Retinal pigment epithelial cell (primary cell): ENCODE measurements at places on chromosomes 7 and 10.

DNA sequence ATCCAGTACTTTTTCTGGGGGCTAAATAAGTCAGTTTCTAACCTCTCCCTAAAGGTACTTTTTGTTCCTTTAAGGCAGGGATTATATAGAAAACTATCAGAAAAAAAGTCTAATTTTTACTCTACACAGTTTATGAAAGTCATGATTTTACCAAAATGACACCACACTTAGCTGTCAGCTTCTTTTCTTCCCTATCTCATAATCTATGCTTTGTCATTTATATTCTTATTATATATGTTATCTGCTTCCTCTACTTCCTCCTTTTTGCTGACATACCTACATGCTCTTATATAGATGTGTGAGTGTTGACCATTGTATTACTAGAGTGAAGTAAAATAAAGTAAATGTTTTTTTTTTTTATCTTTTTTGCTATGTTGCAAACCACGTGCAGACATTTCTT, 203.9 kb upstream of the CHRM2 start:
- DNase-seq: no peak

GRCh38 chr10:124007102-124007772, 86.2 kb downstream of the CHST15 start:
- DNase-seq: no peak

GRCh38 chr10:112741830-112742402, 208.1 kb upstream of the TCF7L2 start:
- no peak for DNase-seq

- DNase-seq: no peak
Observed at GRCh38 chr7:73746378-73746777, 7.8 kb upstream of the ABHD11 start.

DNA sequence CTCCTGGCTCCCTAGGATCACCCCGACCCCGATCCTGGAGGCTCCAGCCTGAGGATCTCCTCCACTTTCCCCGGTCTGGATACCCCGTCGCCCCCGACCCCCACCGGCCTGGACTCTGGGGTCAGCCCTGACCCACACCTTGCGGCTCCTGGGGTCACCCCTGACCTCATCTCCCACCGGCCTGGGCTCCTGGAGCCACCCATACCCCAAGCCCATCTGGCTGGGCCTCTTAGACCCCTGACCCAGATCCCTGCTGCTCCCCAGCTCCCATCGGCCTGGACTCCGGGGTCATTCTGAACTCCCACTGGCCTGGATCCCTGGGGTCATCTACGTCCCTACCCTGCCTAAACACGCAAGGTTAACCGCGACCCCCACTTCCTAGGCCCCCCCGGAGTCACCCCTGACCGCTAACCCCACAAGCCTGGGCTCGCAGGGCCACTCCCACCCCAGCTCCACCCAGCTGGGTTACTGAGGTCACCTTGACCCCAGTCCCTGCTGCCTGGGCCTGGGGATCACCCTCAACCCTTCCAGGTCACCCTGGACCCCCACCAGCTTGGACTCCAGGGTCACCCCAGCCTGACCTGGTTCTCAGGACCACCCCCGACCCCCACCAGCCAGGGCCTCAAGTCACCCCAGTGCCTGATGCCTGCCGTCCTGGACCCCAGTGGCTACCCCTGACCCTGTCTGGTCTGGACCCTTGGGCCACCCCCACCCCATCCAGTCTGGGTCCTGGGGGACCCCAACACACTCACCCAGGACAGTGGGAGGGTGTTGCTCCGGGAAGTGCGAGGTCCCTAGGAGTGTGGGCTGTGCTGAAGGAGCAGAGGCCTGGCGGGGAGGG, 1.2 kb downstream of the FOXK1 start:
- DNase-seq: no peak

DNA sequence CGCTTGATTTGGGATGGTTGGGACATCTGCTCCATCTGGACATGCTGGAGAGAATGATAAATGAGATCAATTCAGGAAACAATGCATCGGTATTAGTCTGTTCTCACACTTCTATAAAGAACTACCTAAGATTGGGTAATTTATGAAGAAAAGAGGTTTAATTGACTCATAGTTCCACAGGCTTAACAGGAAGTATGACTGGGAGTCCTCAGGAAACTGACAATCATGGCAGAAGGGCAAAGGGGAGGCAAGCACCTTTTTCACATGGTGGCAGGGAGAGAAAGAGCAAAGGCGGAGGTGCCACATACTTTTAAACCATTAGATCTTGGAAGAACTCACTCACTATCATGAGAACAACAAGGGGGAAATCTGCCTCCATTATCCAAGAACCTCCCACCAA, 16.8 kb upstream of the TSPAN12 start:
- no peak for DNase-seq

DNA sequence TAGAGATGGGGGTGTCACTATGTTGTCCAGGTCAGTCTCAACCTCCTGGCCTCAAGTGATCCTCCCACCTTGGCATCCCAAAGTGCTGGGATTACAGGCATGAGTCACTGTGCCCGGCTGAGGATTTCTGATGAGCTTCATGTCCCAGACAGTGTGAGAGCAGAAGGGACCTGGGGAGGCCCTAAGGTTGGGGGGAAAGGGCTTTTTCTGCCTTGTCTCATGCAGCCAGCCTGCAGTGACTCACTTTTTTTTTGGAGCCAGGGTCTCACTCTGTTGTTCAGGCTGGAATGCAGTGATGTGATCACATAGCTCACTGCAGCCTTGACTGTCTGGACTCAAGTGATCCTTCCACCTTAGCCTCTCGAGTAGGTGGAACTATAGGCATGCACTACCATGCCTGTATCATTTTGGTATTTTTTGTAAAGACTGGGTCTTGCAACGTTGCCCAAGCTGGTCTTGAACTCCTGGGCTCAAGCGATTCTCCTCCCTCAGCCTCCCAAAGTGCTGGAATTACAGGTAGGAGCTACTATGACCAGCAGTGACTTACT, 14.6 kb downstream of the COL26A1 start:
- DNase-seq: no peak

DNA sequence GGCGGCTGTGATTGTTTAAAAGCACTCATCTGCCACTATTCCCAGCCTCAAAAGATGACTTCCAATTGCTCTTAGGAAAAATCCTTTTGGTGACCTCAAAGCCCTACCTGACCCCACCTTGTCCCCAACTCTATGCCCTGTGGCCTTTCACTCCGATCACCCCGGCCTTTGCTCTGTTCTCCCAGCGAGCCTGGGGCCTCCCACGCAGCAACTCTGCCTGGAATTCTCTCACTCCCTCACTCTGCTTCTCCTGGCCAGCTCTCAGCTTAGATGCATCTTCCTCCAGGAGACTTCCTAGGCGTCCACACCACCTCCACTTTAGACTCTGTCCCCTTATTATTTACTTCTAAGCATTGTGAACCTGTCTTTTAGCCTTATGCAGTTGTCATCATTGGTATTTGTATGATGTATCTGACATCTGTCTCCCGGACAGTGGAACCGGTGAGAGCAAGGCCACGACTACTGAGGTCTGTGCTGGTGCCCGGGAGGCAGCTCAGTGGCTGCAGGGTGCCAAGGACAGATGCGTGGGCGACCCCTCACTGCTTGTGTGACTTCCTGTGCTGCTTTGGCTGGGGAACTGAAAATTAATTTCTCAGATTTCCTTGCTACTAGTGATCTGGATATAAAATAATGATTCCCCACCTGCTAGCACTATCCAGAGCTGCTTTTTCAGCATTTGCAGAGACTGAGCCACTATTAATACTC, 63.0 kb downstream of the PIP4K2A start:
- no peak for DNase-seq

DNA sequence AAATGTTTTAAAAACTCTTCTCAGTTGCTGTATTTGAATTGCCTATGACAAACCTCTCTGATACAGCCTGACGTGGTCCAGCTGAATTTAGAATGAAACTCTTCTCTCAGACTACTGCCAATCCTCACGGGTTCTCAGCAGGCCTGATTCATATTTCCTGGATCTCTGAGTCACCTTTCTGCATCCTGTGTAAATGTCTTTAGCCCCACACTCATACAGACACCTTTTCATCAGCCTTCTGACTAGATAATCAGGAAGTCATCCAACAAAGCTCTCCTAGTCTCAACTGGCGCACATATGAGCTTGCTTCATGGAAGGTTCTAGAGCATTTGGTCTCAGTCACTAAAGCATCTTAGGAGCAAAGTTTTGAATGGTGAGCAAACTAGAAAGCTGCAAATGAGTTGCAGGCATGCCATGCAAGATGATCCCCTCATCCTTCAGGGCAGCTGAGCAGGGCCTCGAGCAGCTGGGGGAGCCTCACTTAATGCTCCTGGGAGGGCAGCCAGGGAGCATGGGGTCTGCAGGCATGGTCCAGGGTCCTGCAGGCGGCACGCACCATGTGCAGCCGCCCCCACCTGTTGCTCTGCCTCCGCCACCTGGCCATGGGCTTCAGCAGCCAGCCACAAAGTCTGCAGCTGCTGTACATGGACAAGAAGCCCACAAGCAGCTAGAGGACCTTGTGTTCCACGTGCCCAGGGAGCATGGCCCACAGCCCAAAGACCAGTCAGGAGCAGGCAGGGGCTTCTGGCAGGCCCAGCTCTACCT, 182.8 kb downstream of the ARHGAP12 start:
- no peak for DNase-seq

- DNase-seq: no peak
Observed at GRCh38 chr7:121595758-121596696, 199.9 kb upstream of the FAM3C start.

GRCh38 chr7:2288503-2288902, 25.7 kb downstream of the SNX8 start:
- DNase-seq: no peak

- no peak for DNase-seq
Observed at GRCh38 chr7:130345136-130345535, 520 bp downstream of the CPA5 start.

GRCh38 chr7:158472596-158472995, 115.0 kb downstream of the PTPRN2 start:
- no peak for DNase-seq

- DNase-seq: no peak
Observed at GRCh38 chr7:43363035-43363791, 219.7 kb upstream of the STK17A start.

- no peak for DNase-seq
Observed at GRCh38 chr7:101468546-101469275, 106.0 kb downstream of the COL26A1 start.

DNA sequence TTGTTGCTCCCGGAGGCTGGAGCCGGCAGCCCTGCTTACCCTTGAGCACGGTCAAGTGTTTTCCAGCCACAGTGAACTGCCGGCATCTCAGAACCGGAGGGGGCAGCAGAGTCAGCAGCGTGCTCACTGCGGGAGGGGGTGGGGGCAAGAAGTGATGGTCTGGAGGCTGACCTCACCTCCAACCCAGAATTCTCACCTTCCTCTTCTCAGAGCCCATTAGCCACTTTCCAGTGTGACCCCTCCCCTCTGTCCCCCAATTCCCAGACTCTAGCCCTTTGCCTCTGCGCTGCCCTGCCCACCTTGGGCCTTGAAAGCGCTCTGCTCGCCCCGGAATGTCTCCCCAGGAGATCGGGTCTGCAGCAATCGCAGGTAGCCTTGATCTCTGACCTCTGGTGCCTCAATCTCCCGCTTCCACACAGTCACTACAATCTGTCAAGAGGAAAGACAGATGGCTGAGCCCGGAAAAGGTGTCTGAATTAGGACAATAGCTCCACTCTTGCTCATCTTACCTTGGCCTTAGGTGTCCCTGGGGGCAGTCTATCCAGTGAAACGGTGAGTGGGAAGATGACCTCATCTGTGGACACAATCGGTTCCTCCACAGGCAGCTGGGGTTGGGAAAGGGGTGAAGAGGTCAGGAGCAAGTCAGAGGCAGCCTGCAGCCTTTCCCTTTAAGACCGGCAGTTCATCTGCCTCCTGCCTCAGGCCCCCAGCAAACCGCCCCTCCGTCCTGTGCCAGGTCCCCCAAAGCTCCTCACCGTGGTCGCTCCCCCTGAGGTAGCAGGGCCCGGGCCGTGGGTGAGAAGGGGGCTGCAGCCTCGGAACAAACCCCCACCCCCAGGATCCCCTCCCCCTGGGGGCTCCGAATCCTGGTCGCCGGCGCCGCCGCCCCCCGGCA, 942 bp downstream of the TRAPPC14 start:
- no peak for DNase-seq

GRCh38 chr10:127034790-127035189, 129.6 kb downstream of the DOCK1 start:
- peak; percentile 17 for DNase-seq

- no peak for DNase-seq
Observed at GRCh38 chr10:117429643-117430265, 54.5 kb upstream of the PDZD8 start.

- no peak for DNase-seq
Observed at GRCh38 chr7:2799253-2799652, 44.9 kb downstream of the GNA12 start.

- peak; percentile 42 for DNase-seq
Observed at GRCh38 chr10:44963772-44964633, 4.4 kb downstream of the RASSF4 start.

- no peak for DNase-seq
Observed at GRCh38 chr7:36265680-36266079, 112.6 kb downstream of the EEPD1 start.

DNA sequence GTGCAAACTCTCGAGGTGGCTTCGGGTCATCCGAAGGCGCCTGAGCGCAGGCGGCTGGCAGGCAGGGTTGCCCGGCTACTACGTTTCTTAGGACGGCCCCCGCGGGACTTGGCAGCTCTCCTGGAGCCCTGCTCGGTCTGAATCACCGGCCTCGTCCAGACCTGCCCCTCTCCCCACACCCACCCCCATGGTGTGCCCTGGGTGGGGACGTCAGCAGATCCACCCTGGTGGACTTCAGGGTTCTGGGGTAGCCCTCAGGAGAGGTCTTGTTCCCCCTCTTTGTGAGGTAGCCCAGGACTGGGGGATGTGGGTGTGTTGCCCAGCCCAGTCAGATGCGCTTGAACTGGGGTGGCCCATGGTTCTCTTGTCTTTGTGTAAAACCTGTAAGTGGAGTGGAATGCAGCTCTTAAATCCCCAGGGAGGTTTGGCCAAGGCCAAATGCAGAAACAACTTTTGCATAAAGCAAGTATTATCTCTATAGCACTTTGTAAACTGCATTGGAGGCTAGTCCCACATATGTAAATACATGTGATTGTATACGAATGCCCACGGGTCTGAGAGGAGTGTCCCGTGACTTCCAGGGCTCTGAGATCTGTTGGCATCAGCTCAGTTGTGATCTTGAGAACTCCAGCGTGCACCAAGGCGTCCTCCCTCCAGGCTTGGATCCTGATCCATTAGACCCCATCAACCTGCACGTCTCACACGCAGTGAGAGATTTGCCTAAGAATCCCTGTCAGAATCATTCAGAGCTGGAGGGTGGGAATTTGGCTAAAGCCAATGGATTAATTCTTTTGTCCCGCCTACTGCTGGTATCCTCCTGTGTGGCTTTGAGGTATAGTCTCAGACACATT, 1.8 kb downstream of the PFKFB3 start:
- DNase-seq: no peak
